M059J (cell line): ENCODE measurements at places on chromosomes 4 and X. TPM values are rescaled to one million over a fixed set of nuclear protein-coding genes. Genes with fewer than 3 reads are reported as not detected.

The EPGN gene
- total RNA-seq, result not detected in 2 replicates

The ENOPH1 gene
- total RNA-seq, result 32.8 and 48.3 TPM in 2 replicates

DNA sequence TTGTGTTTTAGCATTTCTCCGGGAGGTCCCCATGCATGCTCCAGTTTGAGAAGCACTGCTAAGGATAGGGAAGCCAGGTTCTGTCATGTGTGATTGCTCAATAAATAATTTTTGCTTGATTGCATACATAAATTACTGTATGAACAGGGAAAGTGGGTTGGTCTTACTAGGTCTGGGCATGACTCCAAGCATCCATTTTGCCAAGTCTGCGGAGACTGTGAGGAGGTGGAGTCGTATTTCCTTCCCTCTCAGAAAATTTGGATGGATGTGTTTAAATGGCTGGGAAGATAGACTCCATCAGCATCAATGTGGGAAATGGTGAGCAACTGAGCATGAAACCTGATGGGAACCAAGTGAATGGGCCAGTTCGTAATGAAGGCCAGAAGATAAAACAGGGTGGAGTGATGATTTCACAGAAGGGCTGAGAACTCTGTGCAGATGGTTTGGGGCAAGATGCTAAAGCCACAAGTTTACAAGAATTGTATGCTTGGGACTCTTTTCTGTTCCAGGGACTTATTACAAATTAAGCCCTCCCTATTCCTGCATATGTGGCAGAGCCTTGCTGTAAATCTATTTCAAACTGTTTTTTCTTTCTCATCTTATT is 84.1 kb downstream of the NHS start:
- peak; percentile 78 for DNase-seq

GRCh38 chrX:77389891-77390290 is 57.3 kb upstream of the FGF16 start:
- peak; percentile 31 for DNase-seq
